ENCODE measurements at places on chromosomes 5 and 9. TPM values are rescaled to one million over a fixed set of nuclear protein-coding genes. Genes with fewer than 3 reads are reported as not detected.

The CCNI2 gene
- 1.3 TPM for polyA plus RNA-seq

- DNase-seq: no peak
Observed at GRCh38 chr9:125883565-125884217, 136.5 kb downstream of the PBX3 start.

DNA sequence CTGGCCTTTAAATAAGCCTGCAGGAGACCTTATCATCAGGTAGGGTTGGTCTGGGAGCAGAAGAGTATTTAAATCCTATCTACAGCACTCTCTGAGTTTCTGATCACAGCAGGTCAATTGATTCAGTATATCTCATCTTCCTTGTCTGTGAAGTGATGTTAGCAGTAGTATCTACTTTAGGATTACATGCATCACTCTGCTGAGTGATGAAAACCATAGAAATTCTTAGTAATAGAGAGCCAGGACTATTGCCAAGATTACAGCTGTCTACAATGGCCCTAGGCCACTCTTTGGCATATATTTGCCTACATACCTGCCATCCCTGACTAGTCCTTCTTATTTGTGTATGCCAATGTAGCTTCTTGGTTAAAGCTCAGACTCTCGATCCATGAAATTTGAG is 183.8 kb downstream of the ASTN2 start:
- no peak for DNase-seq

GRCh38 chr9:86732514-86733171 is 214.7 kb downstream of the GAS1 start:
- no peak for DNase-seq

- no peak for DNase-seq
Observed at GRCh38 chr9:136538599-136539426, 7.0 kb downstream of the NOTCH1 start.
